ENCODE measurements at places on chromosomes 7 and 10.
A peak's percentile ranks its signal among the peaks of the same experiment; 100 is the strongest.

DNA sequence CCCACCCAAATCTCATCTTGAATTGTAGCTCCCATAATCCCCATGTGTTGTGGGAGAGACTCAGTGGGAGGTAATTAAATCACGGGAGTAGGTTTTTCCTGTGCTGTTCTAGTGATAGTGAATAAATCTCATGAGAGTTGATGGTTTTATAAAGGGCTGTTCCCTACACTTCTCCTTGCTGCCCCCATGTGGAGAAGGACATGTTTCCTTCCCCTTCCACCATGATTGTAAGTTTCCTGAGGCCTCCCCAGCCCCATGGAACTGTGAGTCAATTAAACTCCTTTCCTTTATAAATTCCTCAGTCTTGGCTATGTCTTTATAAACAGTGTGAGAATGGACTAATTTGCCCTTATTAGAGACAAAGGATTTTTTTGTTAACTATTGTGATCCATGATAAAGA is 48.5 kb upstream of the MKX start:
- DNase-seq, result no peak

GRCh38 chr7:43490016-43490415 is 92.9 kb upstream of the STK17A start:
- DNase-seq, result no peak

GRCh38 chr10:104937567-104937966 is 296.5 kb downstream of the SORCS3 start:
- no peak for DNase-seq

DNA sequence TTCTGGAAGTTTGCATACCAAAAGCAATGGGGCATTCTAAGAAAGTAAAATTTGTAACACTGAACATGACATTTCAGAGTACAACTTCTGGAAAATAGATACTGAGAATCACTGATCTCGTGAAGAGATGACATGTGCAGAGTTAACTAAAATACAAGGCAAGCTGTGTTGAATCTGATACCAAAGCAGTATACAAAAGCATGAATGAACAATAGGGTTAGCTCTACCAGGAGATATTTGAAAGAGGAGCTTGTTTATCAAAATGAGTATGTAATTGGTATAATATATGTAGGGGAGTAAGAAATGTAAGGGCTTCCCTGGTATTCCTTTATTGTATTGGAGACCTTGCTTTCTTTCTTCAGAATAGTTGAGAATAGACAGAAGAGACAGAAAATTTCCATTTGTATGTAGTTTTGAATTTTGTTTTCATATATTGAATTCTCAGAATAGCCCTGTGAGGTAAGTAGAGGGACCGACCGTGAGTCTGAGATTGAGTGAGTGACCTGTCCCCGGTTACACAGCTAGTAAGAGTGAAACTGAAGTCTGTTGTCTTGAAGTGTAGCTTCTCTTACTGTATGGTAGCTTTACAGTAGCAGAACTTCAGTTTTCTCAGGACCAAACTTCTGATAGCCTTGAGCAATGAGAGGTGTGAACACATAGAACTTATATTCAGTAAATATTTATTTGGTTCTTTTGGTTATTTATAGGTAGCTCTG is 5.0 kb downstream of the HBP1 start:
- no peak for DNase-seq

DNA sequence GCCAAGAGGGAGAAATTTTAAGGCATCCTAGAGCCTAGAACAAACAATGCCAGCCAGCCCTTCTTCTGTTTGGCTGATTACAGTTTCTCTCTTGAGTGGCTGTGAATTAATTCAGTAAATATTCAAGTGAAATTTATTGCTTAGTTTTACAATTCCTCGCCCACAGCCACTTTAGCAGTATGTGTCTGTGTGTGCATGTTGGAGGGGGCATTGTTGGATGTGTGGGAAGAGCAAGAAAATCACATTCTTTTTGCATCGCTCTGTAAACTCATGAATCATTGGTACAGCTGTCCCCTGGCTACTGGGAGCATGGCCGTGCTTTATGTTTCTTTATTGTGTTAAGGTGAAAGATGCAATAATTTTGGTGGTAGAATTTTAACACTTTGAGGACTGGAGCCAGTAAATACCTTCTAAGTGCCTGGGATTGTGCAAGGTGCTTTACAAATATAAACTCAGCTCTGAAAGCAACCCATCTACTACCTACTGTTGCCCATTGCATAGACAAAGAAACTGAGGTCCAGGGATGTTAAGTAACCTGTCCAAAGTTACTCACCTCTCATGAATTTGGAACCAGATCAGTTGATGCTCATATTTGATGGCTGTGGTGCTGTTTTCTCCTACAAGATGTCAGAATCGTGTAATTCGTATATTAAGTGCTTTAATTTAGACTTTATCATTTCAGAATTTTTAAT is 89.9 kb upstream of the BTBD16 start:
- no peak for DNase-seq

- peak; percentile 11 for DNase-seq
Observed at GRCh38 chr10:26869528-26869927, 8.8 kb upstream of the ABI1 start.

Data from stimulated activated CD4-positive, alpha-beta T cell treated with anti-CD3 and anti-CD28 coated beads, Interleukin-4, amount 100 ng/mL, for 24 hours (primary cell).